ENCODE measurements at places on chromosomes 2 and 18.

DNA sequence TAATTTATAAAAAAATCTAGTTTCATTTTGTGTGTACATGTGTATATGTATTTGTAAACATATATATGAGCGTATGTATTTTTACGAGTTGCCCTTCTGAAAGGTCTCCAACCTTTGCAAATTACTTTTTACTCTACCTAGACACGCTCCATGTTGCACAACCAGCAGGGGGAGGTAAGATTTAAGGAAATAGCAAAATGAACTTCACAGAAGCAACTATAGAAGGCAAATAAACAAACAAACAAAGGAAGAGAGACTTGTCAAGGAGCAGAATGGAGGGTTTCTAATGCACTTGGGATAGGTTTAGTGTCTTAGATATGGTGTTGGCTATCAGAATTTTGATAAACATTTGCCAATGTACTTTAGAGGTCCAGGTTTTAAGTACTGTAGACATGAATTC lies 820.5 kb upstream of the POU3F3 start:
- peak; percentile 2 for DNase-seq

DNA sequence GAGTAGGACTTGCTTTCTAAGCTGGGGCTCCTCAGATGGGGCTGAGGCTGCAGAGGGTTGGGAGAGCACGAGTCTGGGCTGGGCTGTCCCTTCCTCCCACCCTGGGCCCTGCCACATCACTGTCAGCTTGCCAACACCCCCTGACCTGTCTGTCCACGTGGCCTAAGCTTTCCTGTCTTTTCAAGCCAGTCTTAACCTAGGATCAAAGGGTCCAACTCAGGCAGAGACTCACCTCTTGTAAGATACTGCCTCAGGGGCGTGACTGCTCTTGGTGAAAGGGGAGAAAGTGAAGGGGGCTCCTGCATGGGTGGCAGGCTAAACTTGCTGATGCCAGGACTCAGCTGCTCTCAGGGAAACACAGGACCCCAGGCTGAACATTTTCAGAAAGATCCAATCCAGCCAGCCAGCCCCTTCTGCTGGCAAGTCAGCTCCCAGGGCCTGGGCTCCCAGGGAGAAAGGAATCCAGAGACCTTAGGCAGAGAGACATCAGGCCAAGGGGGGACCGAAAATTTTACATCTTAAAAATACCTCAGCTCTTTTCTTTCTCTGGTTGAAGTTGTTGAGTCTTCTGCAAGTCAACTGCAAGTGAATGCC lies 144.2 kb upstream of the ID2 start:
- DNase-seq: no peak

DNA sequence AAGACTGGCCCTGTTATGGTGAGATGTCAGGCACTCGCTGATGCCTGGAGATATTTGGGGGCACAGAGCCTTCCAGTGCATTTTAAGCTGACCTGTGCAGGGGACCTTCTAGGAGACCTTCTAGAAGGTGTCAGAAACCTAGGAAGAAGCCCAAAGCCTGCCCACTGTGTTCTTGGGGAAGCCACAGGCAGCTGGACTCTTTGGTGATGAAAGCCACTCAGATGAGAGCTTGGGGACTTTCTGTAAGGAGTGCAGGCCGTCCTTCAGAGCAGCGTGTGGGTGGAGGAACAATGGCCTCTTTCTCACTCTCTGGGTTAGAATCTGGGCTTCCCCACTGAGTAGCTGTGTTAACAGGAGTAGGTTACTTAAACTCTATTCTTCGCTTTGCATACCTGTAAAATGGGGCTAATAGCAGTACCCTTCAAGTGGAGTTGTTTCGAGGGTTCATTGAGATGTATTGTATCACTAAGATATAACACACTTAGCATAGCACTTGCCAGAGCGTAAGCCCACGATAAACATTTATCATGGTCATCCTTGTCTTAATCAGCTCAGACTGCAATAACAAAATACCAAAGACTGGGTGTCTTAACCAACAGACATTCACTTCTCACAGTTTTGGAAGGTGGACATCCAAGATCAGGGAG lies 322.3 kb upstream of the EPAS1 start:
- DNase-seq: no peak

GRCh38 chr2:171244466-171244969 lies 83.8 kb upstream of the TLK1 start:
- no peak for DNase-seq

- DNase-seq: peak; percentile 25
Observed at GRCh38 chr2:43609290-43609918, 13.6 kb upstream of the THADA start.

- no peak for DNase-seq
Observed at GRCh38 chr2:213306316-213306942, 22.2 kb downstream of the SPAG16 start.

DNA sequence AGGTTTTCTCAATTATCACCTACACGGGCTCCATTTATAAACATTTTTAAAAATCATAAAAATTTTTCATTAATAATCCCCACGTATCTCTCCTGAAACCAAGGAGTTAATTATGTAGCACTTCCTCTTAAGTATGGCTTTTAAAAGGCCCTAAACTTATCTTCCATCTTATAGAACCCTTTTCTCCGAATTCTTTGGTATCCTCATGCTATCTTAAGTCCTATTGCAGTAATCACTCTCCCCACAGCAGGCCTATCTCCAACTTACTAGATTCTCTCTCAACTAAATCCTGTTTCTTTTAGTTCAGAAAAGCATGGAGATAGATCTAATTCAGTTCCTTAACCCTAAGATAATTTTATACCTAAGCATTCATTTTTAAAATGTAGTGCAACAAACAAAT lies 26.2 kb downstream of the RPRD1A start:
- DNase-seq: no peak

DNA sequence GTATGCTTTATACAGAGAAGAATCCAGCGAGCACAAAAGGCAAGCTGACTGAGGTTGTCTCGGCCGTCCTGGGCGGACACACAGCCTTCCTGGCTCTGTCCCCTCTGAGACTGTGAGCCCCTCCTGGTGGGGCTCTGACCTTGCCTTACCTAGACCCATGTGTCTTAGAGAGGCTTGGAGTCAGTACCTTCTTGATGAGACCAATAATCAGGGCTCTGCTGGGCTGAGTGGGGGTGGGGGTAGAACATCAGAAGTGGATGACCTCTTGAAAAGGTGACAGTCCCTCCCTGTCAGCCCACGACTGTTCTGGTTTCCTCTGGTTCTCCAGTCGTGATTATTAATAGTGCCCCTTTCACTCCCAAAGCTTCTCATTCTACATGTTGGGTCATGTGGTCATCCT lies 31.2 kb downstream of the TWIST2 start:
- no peak for DNase-seq

DNA sequence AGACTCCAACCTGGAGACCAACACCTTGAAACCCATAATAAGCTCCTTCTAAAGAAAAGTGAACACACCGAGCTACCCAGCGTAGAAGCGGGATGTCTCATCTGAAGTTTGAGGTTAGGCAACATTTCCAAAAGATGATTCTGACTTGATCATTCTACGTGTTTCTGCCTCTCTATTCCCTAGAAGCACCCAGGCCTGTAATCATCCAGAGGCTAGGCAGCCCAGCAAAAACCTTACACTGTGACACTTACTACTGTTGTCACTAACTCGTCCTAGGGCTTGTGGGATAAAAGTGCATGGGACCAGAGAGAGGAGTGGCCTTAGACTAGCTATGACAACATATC lies 1.4 kb downstream of the ZBTB14 start:
- no peak for DNase-seq

- peak; percentile 18 for DNase-seq
Observed at GRCh38 chr18:79964330-79965118, at the start of gene HSBP1L1. TSS of gene HSBP1L1 (plus strand) at chr18:79964643. CDS start at chr18:79964736, 93 bp downstream.

GRCh38 chr18:75071484-75071785 lies 137.5 kb downstream of the PTGR3 start:
- DNase-seq: no peak

DNA sequence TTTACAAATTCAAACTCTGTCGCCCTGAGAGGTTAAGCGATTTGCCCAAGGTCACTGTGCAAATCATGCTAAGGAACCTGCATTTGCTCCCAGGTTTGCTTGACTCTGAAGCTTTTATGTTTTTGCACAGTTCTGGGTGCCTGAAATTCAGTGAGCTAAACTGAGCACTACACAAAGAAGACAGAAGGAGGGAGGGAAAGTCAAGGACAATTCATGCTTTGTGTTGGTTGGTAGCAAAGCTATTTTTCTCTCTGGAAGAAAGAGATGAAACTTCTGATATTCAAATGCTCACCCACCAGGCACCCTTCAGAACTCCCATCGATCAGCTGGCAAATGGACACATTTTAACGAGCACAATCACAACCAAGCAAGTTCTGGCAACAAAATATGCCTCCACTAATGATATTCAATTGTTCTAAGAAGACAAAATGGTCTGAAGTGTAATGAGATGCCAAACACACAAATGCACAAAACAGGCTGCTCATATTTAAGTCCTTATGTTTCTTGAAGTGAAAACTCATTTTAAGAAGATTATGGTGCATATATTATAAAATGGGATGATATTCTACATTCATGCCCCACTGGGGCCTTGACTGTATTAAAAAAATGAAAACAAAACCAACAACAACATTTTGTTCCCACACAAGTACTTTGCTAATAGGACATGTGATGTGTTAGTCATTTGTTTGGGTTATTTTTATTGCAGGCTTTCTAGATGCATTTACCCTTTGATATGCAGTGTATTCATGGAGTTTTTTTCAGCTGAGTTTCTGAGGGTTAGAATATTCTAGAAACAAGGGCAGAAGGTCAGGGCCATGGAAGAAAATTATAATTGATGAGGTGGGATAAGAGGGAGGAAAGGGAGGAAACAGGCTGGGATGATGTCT lies 445.6 kb upstream of the CELF4 start:
- DNase-seq: no peak

DNA sequence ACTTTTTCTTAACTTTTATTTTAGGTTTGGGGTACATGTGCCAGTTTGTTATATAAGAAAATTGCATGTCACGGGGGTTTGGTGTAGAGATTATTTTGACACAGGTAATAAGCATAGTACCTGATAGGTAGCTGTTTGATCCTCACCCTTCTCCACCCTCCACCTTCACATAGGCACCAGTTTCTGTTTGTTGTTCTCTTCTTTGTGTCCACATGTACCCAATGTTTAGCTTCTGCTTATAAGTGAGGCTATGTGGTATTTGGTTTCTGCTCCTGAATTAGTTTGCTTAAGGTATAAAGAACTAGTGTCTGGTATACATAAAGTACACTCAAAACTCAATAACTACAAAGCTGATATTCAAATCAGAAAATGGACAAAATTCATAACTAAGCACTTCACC lies 654.6 kb upstream of the LINC00305 start:
- peak; percentile 56 for DNase-seq

GRCh38 chr2:27306573-27307286 lies 1.5 kb downstream of the UCN start:
- no peak for DNase-seq

DNA sequence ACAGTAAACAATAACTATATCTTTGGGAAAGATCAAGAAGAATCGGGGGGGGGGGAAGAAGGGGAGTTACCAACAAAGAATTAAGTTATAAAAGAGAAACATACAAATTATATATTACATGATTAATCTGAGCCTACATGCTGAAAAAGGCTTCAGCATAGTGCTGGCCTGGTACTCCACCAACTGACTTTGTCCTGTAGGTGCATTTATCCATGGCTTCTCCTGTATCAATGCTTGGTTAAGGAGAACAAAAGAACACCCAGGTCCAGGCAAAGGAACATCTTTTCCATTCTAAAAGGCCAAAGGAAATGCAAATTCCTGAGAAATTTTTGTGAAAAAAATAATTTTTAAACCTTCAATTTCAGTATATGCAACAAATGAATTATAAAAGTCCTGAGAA lies 24.2 kb downstream of the RPRD1A start:
- DNase-seq: no peak

GRCh38 chr2:96233880-96234316 lies 25.3 kb upstream of the STARD7 start:
- DNase-seq: no peak

- no peak for DNase-seq
Observed at GRCh38 chr2:55421326-55421725, 1.7 kb upstream of the CCDC88A start.

- no peak for DNase-seq
Observed at GRCh38 chr2:177257471-177257870, 7.1 kb downstream of the NFE2L2 start.

DNA sequence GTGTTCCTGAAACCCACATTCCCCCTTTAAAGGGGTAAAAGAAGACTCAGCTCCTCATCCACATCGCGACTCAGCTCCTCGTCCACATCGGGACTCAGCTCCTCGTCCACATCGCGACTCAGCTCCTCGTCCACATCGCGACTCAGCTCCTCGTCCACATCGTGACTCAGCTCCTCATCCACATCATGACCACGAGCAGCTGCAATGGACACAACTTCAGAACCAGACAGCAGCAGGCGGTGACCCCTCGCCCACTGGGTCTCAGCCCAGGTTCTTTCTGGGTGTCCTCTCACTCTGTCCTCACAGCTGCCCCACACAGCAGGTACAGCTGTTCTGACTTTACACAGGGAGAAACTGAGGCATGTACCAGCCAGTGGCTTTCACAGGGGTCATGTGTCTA lies 163.5 kb upstream of the SALL3 start:
- DNase-seq: no peak

DNA sequence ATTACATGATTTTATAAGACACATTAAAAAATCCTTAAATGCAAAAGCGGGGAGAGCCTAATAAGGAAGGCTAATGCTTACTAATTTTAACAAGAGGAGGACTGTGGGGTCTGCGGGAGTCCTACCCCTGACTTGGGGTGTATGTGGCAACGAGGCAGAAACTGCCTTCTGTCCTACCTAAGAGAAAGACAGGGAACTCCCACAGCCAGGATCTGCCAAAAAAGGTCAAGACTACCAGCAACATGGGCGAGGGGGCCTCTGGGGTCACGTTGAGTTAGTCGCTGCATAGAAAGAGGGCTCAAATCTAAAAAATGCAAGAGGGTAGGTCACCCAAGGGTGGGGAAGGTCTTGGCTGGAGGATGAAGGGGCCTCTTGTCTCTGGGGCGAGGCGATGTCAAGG lies 529 bp upstream of the AMER3 start:
- no peak for DNase-seq

GRCh38 chr2:113341191-113341869 lies 62.6 kb upstream of the PAX8 start:
- DNase-seq: no peak

DNA sequence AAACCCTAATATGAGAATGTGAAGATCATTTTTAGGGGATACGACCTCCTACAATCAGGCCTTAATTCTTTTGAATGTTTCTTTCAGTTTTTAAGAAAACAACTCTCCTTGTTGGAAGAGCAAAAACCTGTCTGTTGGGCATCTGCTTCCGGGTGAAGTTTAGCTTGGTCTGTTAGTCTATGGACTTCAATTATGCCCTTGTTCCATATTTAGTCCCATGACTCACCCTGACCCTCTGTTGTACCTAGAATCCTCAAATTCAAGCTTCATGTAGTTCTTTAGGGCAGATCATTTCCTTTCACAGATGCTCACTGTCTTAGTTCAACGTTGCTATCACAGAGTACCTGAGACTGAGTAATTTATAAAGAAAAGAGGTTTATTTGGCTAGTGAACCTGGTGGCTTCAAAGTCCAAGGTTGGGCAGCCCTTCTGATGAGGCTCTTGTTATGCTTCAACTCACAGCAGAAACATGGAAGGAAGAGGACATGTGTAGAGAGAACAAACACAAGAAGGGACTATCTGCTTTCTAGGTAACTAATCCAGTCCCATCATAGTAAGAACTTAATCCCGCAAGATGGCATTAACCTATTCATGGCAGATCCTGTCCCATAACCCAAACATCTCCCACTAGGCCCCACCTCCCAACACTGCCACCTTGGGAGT lies 82.5 kb upstream of the SERPINE2 start:
- DNase-seq: no peak

GRCh38 chr2:152606081-152606480 lies 111.2 kb downstream of the PRPF40A start:
- DNase-seq: no peak

- no peak for DNase-seq
Observed at GRCh38 chr2:78290581-78291214, 734.8 kb upstream of the REG3G start.

- DNase-seq: no peak
Observed at GRCh38 chr2:217852555-217853211, 150.1 kb downstream of the TNS1 start.
